ENCODE measurements at places on chromosomes 3 and 15.

- no peak for DNase-seq
Measured at GRCh38 chr3:124812291-124813265, 74.6 kb downstream of the ITGB5 start.

DNA sequence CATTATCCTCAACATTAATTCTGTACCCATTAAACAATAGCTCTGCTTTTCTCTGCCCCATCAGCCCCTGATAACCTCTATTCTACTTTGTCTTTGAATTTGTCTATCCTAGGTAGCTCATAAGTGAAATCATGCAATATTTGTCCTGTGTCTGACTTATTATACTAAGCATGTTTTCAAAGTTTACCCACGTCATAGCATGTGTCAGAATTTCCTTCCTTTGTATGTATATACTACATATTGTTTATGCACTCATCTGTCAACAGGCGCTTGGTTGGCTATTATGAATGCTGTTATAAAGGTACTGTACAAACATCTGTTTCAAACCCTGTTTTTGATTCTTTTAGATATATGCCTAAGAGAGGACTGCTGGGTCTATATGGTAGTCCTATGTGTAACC is 18.2 kb downstream of the CSNK1G1 start:
- DNase-seq, result no peak

- peak; percentile 7 for DNase-seq
Measured at GRCh38 chr3:197183582-197183981, 114.8 kb downstream of the DLG1 start.

DNA sequence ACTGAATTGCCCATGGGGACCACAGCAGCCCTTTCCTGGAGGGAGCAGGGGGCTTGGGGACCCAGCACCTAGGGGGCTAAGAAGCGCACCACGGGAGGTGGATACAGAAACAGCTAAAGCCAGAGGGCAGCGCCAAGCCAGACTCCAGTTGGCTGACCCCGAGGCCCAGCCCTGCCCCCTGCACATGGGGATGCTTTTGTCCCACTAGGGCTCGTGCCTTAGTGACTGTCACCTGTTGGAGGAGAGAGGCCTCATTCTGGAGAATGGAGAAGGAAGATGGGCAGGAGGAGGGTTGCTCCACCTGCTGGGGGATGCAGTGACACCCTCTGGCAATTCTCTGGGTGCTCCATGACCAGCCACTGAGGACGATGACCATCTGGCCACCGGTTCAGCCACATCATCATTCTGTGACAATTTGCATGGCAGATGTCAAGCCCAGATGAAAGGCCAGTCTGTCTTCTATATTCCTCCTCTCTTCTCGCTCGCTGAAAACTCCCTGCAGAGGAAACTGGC is 167.8 kb upstream of the TLE3 start:
- no peak for DNase-seq

DNA sequence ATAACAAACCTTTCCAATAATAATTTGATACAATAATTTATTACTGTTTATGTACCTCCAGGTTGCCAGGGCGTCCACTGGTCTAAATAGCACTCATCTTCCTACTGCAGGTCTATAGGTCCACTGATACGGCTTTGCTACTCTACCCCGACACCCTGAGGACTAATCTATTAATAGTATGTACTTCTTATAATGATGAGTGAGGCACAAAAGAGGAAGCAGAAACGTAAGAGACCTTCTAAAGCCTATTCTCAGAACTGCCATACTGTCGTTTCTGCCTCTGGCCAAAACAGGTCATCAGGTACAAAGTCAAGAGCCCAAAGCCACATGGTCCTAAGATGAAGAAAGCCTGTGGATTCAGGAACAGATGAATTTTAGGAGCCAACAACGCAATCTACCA is 163.2 kb upstream of the GRM7 start:
- peak; percentile 34 for DNase-seq

DNA sequence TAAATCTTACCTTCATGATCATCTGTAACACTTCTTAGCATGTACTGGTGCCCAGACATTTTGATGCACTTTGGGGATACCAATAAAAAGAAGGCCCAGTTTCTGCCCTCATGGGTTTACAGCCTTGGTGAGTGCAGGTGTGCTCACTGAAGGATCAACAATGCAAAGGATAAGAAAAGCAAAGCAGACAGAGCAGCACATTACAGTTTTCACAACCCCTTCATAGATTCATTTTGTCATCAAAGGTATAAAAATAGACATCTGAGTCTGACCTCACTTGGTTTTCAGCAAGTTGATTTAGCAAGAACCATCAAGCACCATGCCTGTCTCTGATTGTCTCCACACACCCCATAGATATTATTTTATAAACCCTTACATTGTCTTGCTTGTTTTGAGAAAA is 77.6 kb downstream of the BFSP2 start:
- DNase-seq, result peak; percentile 87

- DNase-seq, result no peak
Measured at GRCh38 chr3:33658039-33658438, 60.0 kb downstream of the CLASP2 start.

DNA sequence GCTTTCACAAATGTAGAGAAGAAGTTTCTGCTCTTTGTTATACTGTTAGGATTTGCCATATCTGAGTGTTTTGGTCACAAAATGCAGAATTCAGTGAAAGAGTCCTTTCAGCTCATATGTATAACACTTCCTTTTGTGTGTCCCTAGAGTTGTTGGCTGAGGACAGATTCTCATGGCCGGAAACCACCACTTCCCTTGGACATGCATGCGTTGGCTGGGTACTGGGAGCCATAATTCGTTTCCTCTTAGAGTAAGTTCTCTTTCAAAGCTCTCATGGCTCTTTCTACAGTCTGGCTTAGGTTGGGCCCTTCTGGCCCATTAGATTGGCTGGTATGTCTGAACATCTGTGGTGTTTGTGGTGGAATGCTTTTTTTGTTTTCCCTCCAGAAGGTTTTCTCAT is 298.5 kb downstream of the DIPK2A start:
- DNase-seq, result no peak

DNA sequence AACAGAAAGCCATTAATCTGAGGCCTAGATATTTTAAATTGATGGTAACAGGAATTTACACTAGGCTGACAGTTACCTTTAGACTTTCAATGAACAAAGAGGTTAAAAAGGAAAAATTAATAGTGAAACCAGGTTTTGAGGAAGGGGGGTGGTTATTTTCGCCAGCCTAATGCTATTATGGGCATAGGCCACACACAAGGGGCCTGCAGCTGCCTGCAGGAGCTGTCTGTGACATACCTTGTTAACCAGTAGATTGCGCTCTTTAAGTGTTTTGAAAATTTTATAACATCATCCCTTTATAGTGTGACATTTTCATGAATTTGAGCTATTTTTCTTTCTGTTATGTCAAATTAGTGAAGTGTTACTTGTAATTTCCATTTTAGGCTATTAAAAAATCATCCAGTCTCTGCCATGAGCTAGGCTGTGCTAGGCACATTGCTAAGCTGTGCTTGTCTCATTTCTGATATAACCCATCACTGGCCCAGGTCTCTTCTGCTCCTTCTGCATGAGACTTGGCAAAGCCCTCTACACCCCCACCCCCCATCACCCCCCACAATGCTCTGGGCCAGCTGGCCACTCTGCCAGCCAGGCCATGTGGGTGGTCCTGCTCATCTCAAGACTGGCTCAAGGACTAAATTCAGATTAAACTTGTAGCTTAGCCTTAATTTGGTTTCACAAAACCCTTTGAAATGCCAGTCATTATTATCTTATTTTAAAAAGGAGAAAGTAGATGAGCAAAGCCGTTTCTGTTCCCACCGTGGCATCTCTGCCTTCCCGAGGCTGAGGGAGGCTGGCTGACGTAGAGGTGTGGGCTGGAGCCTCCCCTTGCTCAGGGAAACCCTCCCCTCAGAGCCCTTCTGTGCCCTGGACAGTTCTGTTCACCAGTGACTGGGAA is 48.4 kb upstream of the SEC22A start:
- DNase-seq, result no peak

DNA sequence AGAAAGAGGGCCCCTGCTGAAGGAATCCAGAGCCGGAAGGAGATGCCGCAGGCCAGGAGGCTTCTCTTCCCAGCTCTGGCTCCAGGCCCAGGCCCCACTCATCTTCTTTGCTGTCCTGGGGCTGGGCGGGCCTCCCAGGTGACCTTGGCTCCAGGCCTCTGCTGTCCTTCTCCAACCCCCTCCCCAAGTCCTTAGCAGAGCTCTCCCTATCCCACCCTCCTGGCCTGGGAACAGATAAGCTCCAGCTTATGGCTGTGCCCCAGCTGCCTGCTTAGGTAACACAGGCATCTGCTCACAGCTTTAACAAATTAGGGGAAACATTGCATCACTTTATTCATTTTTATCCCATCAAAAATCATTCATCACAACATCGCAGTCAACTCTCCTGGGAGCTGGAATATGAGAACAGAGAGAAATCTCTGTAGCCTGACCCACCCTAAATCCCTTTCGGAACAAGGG is 86.9 kb downstream of the SEMA5B start:
- no peak for DNase-seq

DNA sequence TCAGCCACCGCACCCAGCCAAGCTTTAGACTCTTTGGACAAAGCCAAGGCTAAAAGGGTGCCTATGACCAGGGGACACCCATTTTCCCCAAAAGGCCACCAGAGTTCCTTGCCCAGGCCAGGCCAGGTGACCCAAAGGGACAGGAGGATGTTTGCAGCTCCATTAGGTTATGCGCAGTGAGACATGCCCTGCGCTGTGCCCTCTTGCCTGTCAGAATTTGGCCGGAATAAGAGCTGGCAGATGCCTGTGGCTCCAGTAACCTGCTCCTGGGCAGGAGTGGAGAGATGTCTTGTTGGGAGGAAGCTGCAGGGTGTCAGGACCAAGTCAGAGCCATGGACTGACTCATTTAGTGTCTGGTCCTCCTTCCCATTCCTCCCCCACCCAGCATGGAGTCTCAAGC is 20.5 kb downstream of the DNASE1L3 start:
- DNase-seq, result no peak

DNA sequence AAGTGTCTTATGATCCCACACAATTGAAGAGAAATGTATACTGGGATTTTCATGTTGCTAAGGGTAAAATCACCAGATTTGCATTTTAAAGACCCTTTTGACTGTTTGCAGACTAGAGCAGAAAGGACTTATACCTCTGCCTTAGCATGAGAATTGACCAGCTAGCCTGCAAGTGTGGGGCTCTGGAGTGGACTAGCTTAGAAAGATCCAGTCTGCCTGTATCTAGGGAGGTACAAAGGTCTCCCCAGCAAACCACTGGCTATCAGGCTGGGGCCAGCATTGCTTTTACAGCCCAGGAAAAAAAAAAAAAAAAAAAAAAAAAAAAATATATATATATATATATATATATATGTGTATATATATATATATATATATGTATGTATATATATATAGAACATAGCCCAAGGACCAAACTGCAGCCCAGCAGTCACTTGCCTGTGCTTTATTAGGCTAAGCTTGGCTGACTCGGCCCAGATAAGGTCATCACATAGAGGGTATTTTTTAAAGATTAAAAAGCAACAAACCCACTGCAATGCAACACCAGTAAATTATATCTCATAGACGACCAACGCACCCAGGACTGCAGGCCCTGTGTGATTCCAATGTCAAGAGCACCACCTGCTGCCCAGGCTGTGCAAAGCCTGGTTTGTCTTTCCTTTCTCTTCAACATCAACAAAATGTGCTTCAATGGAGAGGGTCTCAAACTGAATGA is 63.7 kb downstream of the DCLK3 start:
- DNase-seq, result no peak

DNA sequence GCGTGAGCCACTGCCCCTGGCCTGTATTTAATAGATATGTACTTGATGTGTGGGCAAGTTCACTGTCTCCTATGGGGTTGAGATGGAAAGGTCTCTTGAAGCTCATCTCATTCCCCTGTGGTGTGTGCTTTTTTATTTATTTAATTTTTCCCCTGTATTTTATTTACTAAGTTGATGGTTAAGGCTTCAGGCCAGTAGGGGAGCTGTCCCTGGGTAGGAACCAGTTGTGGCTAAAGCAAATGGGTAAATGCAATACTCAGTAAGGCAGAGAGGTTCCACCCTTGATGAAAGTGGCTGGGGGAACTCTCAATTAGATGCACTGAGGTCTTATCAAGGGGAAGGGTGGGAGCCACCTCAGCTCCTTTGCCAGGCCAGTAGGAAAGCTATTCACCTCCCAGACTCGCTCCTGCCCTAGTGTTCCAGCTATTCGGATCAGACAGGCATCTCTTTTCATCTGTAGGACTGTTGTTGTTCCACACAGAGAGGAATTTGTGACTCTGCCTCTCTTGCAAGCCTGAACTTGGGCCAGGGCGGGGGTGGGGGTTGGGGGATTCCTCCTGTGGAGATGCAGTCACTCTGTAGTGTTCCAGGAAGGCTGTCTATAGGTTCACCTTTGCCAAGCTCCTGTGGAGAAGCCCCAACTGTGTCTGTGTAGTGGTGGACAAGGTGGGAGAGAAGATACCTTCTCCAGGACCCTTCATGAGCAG is 26.1 kb downstream of the PCCB start:
- no peak for DNase-seq

DNA sequence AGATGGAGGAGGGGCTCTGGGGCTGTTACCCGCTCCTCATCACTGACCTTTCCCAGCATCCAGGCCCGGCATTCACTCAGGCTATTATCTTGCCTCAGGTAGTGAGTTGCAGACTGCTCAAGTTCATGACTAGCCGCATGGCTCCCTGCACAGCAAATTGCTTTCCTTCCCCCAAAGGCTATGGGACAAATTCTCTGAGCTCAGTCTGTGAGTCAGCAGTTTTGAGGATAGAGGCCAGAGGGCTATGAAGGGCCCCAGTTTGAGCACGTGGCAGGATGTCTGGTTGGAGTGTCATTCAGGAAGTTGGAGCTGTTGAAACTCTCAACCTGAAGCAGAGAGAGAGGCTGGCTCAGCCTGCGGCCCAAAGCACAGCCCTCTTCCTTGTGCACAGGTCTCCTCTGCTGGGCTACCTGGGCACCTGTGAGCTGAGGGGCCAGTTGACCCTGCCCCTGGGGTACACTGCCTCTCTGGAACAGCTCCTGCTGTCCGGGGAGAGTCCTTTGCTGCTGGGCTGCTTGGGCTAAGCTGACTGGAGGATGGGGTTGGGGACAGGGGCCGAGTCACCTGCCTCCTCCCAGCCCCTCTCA is 7.9 kb downstream of the FAH start:
- DNase-seq, result peak; percentile 65

- no peak for DNase-seq
Measured at GRCh38 chr3:193862843-193863242, 269.8 kb downstream of the OPA1 start.

DNA sequence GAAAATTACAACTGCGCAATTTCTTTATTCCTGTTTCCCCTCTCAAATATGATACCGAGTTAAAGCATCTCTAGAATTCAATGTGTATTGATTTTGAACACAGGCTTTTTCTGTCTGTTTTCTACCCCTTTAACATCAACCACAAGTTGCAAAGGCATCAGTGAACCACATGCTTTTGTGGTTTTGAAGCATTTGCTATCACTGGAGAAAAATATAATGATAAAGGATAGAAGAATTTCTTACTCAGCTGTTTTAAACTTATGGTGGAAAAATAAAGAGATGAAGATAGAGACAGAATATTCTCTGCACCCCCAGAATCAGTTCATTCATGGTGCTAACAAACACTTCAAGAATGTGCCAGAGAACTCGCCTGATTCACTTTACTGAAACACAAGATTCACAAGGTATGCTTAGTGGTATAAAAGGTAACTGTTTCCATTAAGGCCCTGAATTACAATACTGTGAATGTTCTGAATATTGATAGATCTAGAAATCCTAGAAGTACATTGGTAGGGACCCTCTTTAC is 9.5 kb upstream of the DPPA4 start:
- DNase-seq, result no peak

Data from GM12864 (cell line).